T1000 (cell line): ENCODE measurements at places on chromosomes 6 and 20.

- no peak for DNase-seq
Observed at GRCh38 chr6:26389349-26389894, 6.5 kb downstream of the BTN2A2 start.

DNA sequence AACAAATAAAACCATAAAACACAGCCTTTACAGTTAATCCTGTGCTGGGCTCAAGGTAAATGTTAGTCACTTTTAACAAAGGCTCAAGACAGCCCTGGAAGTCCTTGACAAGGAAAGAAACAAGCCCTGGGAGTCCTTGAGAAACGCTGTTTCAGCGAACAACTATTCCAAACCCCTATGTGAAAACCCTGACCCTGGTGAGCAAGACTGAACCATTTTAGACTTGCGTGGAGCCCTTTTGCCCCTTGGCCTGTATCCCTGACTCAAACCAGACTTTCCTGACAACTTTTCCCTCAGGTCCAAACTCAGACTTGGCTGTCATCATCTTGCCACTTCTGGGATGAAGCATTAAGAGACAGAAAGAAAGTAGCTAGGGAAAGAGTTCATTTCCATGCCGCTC lies 180.4 kb downstream of the AIG1 start:
- no peak for DNase-seq

GRCh38 chr20:62583424-62583920 lies 58.8 kb upstream of the SLCO4A1 start:
- no peak for DNase-seq

DNA sequence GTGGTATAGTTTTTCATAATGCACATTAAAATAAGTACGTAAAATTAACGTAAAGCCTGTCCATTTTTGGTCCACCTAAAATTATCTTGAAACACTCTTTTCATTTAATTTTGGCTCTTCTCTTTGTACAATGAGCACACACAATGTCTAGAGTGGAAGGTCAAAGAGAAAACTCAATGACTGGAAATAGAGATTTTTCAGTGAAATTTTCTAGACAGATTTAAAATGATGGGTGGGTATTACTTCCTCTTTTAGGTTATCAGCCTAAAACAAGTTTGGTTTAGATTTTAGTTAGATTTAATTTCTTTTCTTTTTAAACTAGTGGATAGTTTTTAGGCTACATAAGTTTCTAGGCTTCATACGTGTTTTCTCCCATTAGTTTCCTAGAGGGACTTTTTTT lies 24.9 kb downstream of the DSE start:
- no peak for DNase-seq

GRCh38 chr6:34484899-34485298 lies 19.0 kb downstream of the PACSIN1 start:
- no peak for DNase-seq

- DNase-seq, result no peak
Observed at GRCh38 chr6:134358320-134358719, 40.4 kb upstream of the SGK1 start.

DNA sequence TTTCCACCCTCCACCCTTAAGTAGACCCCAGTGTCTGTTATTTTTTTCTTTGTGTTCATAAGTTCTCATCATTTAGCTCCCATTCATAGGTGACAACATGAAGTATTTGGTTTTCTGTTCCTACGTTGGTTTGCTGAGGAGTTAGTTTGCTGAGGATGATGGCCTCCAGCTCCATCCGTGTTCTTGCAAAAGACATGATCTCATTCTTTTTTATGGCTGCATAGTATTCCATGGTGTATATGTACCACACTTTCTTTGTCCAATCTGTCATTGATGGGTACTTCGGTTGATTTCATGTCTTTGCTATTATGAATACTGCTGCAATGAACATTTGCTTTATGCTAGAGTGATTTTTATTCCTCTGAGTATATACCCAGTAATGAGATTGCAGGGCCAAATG lies 301.2 kb downstream of the ADGRG6 start:
- no peak for DNase-seq

GRCh38 chr20:63652192-63652980 lies 838 bp downstream of the STMN3 start:
- DNase-seq, result no peak

- DNase-seq, result no peak
Observed at GRCh38 chr6:125826695-125827463, 36.1 kb downstream of the NCOA7 start.

DNA sequence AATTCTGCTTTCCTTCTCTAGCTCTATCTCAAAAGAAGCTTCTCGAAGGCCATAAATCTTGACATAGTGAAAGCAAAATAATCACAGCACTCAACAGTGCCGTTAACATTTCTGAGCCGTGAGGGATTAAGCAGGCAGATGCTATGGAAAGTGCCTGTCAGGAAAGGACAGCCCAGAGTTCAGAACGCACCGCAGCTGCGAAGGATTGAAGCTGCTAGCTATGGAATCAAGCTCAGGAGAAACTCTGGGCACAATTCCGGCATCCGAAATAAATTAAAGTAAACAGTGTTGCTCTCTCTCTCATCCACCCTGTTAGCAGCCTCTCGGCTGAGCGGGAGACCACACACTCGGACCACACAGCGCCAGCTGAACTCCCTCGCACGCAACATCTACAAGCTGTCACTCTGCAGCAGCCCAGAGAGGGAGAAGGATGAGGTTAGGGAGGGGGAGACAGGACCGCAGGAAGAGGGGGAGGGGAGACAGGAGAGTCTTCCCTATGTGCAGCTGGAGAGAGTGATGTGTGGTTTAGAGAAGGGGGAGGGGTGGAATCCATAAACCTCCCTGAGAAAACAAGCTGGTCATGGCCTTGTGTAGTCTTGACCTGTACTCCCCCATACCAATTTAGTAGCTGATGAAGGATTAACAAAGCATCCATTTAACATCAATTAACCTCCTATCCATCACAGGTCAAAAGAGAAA lies 9.0 kb downstream of the EXOC2 start:
- no peak for DNase-seq

DNA sequence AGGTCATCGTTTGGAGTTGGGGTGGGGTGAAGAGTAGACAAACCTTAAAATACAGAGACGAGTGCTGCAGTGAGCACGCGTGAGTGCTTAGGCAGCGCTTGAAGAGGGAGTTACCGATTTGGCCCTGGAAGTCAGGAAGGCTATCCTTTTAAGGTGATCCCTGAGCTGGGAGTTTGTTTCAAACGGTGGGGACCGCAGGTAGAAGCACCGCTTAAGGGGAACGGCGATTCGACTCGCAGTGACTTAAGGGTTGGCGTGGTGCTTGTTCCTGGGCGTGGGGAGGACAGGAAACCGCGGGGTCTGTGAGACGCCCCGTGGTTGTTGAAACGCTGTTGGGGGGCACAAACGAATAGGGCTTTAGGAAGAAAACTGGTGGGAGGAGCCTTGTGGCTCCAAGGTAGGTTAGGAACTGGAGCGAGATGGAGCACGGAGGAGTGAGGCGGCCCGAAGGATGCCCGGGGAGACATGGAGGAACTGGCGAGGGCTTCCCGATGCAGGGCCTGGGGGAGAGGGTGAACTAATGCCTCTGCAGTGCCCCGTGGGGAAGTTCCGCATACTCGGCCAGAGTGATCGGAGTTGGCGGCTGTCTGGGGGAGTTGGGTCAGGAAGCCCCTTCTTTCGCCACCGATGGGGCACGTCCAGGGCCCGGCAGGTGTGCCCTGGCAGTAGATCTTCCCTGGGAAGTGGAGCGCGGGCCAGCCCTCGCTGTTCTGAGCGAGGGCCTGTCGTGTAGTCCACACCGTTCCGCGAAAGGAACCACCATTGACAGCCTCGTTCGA lies 1.3 kb upstream of the CDYL start:
- DNase-seq, result no peak

- DNase-seq, result no peak
Observed at GRCh38 chr6:90020746-90021145, 126.5 kb downstream of the GJA10 start.

DNA sequence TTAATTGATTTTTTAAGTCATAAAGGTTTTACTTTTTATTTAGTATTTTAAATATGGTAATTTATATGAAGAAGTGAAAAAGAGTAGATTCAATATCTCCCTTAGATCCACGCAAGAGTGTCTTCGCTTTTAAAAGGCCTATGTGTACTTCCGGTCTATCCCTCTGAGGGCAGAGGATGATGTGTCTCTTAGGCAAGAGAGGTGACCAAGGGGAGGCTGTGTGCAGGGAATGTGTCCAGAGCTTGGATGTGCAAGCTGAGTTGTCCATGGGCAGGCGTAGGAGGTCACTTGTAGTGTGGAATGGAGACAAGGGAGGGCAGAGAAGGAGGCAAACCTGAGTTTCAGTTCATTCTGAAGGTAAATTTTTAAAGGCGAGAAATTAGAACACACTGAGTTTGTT lies 113.9 kb downstream of the CRYBG1 start:
- no peak for DNase-seq

DNA sequence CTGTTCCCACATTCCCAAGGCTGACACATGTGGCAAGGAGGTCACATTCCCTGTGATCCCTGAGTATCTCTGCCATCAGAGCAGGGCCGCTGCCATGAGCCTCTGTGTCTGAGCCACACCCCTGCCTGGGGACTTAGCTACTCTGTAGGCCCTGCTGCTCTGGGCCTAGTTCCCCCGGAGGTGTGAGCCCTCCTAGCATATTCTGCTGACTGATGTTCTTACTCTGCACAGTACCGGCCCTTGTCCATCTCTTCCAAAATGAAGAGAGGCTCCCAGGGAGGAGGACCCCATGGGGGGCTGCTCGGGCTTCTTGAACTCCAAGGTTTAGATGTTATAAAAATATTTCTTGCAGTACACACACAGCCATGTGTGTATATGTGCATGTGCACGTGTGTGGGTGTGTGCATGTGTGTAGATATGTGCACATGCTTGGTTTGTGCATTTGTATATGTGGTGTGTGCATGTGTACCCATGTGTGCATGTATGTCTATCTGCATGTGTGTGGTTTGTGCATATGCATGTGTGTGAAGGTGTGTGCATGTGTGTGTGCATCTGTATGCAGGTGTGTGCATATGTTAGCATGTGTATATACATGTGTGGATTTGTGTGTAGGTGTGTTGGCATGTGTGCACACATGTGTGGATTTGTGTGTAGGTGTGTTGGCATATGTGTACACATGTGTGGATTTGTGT lies 101.2 kb downstream of the ERMARD start:
- no peak for DNase-seq

- no peak for DNase-seq
Observed at GRCh38 chr20:36726168-36726567, 19.7 kb downstream of the NDRG3 start.

DNA sequence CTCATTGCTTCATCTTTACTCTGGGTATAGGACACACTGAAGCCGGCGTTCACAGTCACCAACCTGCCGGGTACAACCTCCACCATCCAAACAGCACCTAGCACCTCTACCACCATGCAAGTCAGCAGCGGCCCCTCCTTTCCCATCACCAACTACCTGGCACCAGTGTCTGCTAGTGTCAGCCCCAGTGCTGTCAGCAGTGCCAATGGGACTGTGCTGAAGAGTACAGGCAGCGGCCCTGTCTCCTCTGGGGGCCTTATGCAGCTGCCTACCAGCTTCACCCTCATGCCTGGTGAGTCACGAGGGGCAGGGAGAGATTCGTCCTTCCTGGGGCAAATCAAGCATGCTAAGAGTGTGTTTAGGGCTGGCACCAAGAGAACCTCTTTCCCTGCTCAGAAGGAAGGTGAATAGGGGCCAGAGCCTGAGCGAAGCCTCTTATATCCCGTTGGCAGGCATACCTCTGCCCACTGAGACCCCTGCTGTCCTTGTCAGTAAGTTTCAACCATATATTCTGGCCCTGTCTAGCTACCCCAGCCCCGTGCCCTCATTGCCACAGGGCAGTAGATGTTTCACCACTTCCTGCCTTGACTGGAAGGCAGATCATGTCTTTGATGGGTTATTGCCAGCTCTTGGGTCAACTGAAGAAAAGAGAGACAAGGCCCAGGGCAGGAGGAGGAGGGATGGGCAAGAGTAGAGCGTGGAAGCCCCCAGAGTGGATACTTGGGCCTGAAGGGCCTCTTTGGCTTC lies 4.8 kb downstream of the SRF start:
- DNase-seq, result no peak

DNA sequence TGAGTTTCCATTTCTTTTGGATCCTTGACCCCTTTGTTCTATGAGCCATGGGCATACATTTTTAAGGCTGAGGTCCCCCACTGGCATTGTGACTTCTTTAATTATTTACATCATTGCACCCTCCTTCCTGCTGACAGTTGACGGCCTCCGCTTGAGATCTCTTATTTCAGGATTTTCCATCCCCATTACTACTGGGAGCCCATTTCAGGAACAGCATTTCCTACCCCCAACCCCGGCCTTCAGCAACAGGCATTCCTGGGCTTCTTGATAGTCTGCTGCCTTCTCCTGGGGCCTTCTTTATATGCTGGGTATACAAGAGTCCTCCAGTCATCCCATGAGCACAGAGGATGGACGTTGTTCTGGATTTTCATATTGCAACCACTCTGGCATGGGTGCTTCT lies 3.8 kb downstream of the ULBP1 start:
- no peak for DNase-seq

DNA sequence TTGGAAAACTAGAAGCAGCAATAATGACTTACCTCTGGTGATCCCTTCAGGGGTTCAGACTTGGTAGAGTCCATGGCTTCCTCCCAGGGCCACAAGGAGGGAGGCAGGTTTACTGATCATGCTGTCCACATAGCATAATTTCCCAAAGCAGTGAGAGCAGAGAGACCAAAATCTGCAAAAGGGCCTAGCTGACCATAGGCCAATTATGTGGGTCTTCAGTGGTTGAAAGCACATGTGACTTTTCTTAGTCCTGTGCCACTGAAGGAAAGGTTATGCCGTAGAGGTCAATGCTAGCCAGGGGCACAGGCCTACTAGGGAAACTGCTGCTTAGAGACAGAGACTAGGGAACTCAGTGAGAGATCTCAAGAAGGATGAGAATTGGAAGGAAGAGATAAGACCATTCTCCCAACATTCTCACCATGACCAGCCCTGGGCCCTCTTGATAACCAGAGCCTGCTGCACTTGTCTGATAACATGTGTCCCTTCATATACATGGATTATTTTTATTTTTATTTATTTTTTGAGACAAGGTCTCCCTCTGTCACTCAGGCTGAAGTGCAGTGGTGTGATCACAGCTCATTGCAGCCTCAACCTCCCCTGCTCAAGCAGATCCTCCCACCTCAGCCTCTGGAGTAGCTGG lies 2.0 kb upstream of the GTPBP2 start:
- DNase-seq, result no peak

GRCh38 chr6:43940393-43941087 lies 170.5 kb downstream of the VEGFA start:
- no peak for DNase-seq

- DNase-seq, result no peak
Observed at GRCh38 chr6:137414599-137414998, 79.6 kb downstream of the OLIG3 start.

GRCh38 chr6:54206510-54206909 lies 95.3 kb downstream of the MLIP start:
- DNase-seq, result no peak

DNA sequence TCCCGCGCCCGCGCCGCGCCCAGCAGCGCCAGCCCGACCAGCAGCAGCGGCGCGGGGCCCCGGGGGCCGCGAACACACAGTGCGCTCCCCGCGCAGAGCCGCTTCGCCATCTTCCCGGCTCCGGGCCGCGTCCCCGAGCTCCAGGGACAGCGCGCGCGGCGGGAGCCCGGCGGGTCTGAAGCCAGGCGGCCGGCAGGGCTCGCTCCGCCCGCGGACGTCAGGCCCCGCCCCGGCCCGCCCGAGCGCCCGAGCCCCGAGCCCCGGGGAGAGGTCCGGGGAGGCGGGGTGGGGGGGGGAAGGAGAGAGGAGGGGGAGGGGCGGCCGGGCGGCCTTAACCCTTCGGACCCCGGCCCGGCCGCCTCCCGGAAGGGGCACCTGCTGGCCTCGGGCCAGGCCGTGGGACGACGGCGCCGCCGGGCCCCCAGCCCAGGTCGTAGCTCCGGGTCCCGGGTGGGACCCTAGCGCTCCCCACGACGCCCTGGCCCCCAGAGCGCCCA lies at the start of gene LAMA5:
LAMA5 (minus strand) TSS at position 177 of the 497 bp plus-strand sequence; CDS start at position 110, 67 bp downstream.
- DNase-seq, result peak; percentile 9

GRCh38 chr6:158321960-158322359 lies 9.7 kb downstream of the TULP4 start:
- no peak for DNase-seq
